ENCODE measurements at places on chromosomes 6 and 20.

DNA sequence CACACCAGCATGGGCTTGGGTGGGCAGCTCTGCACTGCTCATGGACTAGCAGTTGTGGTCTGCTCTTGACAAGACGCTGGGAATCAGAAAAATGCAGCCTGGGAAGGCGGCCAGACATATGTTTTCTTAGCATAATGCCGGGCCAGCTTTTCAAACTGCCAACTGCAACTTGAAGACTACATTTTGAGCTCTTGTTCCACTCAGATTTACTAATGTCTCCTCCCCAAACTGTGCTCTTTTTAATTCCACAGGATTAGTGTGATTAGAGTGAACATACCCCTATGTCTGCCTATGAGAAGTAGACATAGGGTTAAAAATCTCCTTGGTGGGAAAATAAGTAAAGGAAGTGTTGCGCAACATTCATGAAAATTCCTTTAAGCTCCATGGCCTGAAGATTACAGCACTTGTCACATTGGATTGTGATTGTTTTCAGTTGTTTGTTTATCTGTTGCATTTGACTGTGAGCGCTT lies 5.3 kb upstream of the FNDC1 start:
- DNase-seq: no peak

DNA sequence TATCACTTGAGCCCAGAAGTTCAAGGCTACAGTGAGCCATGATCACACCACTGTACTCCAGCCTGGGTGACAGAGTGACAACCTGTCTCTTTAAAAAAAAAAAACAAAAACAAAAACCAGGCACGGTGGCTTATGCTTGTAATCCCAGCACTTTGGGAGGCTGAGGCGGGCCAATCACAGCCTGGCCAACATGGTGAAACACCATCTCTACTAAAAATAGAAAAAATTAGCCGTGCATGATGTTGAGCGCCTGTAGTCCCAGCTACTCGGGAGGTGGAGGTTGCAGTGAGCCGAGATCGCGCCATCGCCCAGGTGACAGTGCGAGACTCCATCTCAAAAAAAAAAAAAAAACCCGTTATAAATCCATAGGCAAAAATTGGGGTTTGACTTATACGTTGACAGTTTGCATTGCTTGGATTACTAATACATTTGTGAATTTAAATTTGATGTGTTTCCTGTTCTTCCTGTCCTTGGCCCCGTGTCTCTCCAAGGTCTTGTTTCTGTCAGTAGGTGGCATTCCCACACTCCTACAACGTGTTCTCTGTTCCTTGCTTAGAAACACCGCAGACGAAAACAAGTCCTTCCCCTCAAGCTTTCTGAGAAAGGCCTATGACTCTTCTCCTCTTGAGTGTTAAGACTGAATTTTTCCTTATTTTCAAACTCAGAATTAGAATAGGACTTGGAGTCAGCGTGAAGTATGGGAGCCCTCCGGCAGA lies 147.0 kb downstream of the DTNBP1 start:
- no peak for DNase-seq

DNA sequence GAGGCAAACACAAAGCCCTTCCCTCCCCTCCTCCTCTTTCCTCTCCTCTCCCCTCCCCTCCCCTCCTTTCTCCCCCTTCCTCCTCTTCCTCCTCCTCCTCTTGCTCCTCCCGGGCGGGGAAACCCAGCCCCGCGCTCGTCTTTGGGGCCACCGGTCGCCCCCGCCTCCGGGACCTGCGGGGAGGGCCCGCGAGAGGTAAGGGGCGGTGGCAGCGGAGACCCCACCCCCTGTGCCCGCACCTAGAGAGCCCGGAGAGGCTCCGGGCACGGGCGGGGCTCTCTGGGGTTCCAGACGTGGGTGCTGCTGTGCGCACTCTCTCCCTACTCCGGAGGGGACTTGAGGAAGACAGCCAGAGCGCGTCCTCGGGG lies at the start of gene RIN2:
TSS of gene RIN2 (plus strand) at position 126 of the 368 bp plus-strand sequence. CDS start 131,344 bp downstream, outside the sequence.
- no peak for DNase-seq

DNA sequence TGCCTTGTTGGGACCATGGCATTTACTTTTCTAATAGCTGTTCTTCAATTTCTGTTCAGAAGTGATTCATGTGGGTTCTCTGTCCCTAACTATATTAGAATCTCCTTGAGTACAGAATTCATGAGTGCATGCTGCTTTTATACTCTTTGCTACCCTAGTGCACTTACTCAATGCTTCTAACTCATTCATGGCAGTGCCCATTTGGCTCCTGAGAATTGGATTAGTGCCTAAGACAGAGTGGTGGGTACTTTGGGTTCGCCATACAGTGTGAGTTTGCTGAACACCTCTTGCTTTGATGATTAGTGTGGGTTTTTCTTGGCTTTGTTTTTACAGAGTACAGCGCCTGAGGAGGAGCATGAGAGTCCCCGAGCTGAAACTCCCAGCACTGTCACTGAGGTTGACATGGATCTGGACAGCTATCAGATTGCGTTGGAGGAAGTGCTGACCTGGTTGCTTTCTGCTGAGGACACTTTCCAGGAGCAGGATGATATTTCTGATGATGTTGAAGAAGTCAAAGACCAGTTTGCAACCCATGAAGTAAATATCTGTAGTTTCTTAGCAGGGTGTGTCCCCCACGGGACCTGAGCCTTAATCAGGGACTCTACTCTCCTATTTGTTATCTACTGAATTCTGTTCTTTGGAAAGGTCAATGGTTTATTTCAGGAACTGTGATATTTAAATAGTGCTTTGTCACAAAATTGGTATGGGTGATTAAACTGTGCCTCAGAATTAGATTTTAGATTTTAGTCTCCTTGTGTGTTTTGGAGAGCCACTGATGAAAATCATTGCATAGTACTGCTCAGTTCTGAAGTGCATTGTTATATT lies 150.7 kb downstream of the UTRN start:
- no peak for DNase-seq

DNA sequence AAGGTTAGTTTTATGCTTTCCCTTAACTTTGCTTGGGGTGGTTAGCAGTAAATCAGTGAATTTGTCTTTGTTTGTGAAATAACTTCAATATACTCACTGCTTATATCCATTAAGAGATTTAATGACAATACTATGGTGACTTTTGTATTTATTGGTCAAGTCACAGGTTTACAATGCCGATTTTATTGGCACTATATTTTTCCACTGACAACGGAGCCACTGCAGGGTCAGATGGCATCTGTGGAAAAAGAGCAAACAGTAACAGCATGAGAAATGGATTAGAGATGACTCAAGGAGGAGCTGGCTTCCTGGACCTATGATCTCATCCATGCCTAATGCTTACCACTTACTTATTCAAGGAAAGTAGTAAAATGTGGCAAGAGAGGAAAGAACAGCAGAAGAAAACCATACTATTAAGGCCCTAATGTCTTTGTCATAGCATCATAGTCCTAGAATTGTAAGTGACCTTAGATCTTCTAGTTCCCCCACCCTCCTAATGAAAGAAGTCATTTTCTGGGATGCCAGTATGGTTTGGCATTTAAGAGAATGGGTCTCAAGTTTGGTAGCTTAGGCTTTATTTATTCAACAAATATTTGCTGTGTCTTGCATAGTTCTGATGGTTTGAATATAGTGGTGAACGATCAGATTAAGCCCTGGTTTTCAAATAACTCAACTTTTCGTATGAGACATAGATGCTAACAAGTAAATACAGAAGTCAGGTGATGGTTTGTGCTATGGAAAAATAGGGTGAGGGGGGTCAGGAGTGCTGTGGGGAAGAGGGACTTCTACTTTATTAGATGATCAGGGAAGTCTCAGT lies 18.5 kb downstream of the RNF144B start:
- no peak for DNase-seq

- DNase-seq: no peak
Measured at GRCh38 chr20:61705386-61706258, 360.1 kb downstream of the TAF4 start.

DNA sequence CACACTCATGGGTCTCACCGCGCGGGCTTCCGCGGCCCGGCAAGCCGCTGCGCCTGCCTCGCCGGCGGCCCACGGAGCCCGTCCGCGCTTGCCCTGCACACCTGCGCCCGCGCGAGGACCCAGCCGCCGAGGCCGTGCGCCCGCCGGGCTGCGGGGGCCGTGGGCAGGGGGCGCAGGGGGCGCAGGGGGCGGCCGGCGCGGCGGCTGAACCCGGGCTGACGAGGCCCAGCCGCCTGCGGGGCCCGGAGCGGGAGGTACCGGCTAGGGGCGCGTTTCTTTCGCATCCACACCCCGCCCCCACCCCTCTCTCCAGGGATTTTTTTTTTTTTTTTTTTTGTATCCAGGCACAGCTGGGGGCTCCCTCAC lies 43.8 kb upstream of the OSTM1 start:
- DNase-seq: no peak

DNA sequence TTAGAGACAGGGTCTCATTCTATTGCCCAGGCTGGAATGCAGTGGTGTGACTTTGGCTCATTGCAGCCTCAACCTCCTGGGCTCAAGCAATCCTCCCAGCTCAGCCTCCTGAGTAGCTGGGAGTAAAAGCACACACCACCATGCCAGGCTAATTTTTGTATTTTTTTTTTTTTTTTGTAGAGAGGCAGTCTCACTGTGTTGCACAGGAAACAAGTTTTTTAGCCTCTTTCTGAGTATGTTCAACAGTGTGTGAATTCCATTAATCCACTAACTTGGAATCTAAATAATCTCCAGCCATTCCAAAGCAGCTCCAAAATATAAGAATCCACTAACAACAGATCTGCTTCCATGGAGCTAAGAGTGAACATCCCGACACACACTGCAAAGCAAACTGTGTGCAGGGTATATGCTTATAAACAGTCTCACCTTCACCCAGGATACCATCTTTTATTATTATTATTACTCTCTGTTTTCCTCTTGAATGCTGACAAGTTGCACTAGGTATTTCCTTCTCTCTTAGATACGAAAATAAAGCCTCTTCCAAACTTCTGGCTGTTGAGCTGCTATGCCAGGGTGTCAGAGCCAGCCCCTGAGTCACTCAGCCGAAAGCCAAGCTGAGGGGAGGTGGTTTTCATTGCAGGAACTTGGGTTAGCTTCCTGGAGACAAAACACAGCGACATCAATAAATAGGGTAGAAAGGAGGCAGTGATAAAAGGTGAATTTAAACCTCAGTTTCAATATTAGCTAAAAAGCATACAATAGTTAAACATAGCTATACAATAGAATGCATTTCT lies 264.9 kb downstream of the HIVEP2 start:
- DNase-seq: no peak

DNA sequence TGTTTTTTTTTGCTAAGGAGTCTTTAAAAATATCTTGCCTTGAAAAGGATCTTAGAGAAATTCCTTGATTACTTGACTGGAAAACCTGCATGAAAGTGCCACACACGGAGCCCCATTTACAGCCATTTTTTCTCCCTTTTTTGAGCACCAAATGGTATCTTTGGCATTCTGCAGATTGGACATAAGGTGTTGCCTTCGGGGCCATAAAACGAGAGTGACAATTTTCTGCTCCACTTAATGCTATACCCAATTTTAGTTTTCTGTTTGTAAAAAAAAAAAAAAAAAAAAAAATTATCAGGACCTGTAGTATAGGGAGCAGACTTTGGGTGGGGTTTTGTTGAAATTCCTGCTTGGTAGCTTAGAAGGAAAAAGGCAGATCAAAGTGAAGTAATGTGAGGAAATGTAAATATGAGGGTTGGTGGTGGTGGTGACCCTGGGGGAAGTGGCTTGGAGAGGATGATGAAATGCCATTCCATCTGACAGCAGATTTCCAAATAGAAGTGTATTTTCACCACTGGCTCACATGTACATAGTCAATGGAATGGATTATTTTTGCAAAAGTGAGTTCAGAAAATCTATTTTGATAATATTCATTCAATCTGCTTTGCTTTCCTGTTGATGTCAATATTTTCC lies 212.1 kb upstream of the SOX4 start:
- DNase-seq: no peak

GRCh38 chr20:4195499-4195898 lies 180.1 kb upstream of the RNF24 start:
- DNase-seq: no peak

DNA sequence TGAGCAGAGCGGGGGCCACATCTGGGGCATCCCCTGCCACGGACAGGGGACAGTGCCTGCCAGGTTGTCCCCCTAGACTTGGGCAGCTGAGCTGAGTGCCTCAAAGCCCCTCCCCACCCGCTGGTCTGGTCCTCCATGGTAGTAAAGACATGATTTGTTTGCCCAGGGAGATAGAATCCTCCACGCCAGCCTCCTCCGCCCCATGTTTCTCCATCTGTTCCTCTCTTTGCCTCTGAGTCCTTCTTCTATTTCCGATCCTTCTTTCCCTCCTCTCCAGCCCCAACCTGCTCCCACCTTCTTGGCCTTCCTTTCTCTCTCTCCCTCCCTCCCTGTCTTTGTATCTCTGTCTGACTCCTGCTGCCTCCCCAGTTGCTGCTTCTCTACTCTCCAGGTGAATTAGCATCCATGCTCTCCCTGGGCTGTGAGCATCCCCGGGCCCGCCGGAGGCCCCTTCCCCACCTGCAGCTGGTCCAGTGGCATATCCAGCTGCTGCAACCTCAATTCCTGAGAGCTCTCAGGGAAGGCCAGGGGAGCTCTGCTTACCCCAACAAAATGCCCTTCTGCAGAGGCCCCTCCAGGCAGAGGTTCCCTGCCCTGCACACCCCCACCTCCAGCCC lies 45.8 kb downstream of the CPNE5 start:
- DNase-seq: no peak

DNA sequence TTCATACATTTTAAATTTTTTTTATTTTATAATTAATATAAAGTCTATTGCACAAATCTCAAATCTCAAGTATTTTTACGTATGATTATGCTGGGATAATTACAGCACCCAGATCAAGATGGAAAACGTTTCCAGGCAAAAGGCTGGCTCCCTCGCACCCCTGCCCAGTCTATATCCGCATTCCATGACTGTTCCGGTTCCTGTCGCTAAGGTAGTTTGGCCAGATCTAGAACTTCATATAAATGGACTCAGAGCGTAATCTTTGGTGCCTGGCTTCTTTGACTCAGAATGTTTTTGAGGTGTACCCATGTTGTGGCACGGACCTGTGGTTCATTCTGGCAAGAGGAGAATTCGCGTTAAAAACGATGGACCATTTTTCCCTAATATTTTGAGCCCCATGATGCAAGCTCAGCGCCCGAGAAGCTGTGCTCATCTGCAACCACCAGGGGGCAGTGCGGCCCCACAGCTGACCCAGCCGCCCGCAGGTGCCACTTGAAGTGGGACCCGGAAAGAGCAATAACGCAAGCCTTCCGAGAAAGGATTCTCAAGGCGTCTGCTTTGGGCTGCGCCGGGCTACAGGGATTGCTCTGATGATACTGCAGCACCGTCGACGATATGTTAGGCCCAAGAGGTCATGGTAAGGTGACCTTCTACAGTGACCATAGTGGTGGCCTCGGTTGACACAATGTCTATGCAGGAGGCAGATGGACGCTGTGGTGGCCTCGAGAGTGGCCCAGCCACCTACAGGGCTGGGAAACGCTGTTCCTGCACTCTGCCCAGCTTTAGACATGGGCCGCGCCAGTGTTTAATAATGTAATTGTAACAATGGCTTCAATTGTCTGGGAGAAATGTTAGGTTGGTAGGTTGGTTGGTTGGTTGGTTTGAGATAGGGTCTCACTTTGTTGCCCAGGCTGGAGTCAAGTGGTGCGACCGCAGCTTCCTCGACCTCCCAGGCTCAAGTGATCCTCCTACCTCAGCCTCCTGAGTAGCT lies 160.1 kb downstream of the ZMYND8 start:
- DNase-seq: peak; percentile 33

- no peak for DNase-seq
Measured at GRCh38 chr6:96809119-96809518, 28.2 kb downstream of the GPR63 start.

GRCh38 chr20:7693761-7694160 lies 246.5 kb downstream of the HAO1 start:
- DNase-seq: no peak

All from GM12864 (cell line).